WERI-Rb-1 (cell line): ENCODE measurements at places on chromosomes 5 and 9.

DNA sequence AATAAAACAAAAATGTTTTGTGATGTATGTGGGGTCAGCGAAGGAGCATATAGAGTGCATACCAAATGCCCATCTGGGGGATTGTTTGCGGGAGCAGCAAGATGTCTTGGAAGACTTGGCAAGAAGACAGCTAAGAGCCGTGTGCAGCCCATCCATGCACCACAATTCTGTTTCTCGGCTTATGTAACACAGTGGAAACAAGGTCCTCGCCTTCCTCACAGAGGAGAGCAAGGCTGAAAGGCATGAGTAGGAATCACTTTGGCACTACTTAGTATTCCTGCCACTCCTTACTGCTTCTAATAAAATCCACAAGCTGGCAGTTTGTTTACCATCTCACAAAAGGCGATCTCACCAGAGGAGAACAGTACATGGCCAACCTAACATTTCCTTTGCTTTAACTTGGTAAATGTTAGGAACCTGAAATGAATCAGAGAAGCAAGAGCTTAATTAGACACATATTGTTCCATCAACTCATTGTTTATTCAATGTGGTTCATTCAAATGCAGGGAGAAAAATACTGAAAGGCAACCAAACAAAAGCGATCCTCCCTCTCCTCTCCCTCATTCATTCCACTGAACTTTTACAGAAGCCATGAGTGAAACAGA lies 648.1 kb downstream of the ACTL7B start:
- DNase-seq: no peak

GRCh38 chr5:11384441-11385250 lies 519.6 kb downstream of the CTNND2 start:
- DNase-seq: peak; percentile 74

GRCh38 chr5:66932457-66932856 lies 264.1 kb downstream of the CD180 start:
- no peak for DNase-seq

- no peak for DNase-seq
These were observed 271.2 kb downstream of the FAM114A2 start for GRCh38 chr5:153767221-153768188.

GRCh38 chr9:130058154-130058553 lies 4.4 kb downstream of the GPR107 start:
- DNase-seq: no peak

DNA sequence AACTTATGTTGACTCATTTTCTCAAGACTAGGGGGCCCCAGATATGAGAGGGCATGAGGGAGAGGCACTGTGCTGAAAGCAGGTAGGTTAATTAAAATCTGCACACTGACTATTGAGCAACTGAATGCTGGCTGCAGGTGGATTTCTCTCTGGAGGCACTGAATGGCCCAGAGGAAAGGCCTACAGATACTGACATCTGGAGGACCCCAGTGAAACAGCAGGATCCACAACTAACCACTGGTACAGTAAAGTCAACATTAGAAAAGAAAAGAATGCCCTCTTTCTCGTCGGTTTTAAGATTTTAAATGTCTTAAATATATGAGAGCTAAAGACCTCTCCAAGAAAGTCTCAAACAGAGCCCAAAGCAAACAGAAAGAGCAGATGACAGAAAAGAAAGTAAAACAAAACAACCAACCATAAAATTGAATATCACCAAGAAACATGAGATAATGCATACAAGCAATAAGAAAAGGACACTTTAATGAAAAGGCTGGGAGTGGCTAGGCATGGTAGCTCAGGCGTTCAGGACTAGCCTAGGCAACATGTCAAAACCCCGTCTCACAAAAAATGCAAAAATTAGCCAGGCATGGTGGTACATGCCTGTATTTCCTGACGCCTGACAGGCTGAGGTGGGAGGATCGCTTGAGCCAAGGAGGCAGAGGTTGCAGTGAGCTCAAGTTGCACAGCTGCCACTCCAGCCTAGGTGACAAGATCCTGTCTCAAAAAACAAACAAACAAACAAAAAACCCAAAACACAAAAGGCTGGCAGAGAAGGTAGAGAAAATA lies 43.3 kb downstream of the PUM3 start:
- peak; percentile 20 for DNase-seq

GRCh38 chr5:153491038-153491744 lies 721 bp downstream of the GRIA1 start:
- DNase-seq: no peak

DNA sequence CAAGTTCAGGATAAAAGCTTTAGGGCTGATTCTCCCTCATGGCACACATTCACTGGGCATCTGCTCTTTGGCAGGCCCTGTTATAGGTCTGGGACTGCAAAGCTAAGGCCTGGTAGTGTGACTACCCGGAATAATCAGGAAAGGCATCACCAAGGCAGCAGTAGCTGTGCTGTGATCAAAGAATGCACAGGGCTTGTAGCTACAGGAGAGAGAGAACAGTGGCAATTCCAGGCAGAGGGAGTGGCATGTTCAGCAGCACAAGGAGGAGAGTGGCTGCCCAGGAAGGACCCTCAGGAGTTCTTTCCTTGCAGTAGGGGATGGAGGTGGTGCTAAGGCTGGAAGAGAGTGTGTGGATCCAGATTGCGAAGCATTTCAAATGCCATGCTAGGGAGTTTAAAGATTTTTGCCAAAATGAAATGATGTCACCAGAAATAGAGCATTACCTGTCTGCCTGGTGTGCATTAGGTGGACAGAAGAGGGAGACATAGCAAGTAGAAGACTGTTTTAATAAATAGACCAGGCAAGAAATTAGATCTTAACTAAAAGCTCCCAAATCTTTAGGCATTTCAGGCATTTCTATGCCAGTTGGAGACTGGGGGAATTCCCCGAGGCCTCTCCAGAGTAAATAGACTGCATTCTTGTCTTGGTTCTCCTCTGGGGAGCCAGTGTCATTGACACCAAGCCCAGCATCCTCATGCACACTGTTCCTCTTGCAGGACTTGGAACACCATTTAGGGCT lies 69.1 kb downstream of the GPR21 start:
- DNase-seq: no peak

DNA sequence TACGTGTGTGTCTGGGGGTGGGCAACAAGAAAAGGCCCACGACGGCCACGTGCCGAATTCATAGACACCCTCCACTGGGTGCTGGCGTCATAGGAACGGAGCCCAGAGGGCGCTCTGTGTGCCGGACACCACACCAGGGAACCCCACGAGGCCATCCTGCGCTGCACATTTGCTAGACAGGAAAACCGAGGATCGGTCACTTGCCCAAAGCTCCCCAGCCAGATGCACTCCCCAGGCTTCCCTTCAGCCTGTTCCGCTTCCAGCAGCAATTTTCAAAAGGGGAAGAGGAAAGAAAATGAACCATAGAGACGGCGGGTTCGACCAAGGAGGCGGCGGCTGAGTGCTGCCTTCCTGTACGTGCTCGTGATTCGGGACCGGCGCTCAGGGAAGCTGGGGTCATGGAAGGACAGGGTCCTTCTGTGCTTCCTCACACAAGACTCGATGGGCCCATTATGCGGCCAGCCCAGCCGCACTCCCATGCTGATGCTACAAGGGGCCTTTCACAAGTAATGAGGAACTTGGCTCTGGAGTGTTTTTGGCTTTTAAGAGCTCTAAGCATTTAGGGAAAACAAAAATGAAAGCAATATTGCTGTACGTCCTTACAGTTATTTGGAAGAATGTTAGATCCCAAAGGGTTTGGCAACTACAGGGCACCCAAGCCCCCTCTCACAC lies 124.6 kb upstream of the SARDH start:
- DNase-seq: no peak
